Stimulated activated CD8-positive, alpha-beta memory T cell treated with anti-CD3 and anti-CD28 coated beads, Interleukin-15, amount 100 ng/mL, for 48 hours (primary cell): ENCODE measurements at places on chromosomes 5 and 9.

DNA sequence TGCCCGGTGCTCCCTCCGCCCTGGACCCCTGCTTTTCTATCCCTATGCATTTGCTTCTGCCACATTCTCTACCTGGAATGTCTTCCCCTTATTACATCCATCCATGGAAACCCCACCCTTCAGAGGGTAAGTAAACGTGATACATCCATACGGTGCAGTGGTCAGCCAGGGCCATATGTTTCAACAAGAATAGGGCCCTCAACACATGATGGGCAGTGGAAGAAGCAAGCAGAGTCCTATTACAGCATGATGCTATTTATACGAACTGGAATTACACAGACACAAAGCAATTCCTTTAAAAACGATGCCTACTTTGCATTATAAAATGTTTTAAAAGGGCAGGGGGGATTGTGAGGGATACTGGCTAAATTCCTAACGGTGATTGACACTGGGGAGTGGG, 38.2 kb upstream of the PTGS1 start:
- DNase-seq: no peak

DNA sequence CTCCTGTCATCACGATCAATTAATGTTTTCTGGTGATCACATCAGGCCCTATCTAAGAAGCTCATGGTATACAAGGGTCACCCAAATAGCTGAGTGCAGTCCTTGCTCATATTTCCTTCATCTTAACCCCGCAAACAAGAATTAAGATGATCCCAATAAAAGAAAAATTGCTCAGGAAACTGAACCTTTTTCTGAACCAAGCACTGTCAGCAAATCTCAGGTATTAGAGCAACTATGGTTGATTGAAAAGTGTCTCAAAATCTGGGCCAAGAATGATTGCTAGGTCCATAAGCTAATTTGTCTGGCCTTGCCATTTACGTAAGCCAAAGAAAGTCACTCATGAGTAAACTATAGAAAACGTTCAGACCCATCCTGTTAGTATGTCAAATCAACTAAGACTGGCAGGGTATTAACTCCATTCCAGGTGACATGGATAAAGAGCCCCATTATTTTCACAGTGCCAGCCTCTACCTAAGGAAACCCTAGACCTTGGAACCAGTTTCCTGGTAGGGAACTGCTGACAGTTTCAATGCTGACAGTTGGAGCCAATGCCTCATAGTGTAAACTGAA, 209.3 kb downstream of the DEPDC1B start:
- DNase-seq: no peak

DNA sequence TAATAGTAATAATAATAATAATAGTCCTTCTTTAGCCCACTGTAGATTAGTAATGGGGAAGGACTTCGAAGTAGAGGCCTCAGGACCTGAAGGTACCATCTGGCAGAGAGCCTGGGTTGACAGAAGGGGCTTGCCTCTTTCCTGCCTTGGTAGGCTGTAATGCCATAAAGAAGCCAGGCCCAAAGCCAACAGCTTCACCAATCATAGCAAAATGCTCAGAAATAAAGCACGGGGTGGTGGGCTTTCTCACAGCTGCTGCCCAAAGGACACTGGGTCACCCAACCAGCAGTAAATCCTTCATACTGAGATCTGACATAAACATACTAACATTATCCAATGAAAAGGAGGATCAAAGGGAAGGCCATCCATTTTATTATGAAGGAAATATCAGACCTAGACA, 70.7 kb downstream of the SUSD1 start:
- no peak for DNase-seq

- no peak for DNase-seq
Measured at GRCh38 chr5:110087829-110088228, 398.1 kb downstream of the MAN2A1 start.

GRCh38 chr5:178392386-178392785, 159.8 kb upstream of the PHYKPL start:
- no peak for DNase-seq

DNA sequence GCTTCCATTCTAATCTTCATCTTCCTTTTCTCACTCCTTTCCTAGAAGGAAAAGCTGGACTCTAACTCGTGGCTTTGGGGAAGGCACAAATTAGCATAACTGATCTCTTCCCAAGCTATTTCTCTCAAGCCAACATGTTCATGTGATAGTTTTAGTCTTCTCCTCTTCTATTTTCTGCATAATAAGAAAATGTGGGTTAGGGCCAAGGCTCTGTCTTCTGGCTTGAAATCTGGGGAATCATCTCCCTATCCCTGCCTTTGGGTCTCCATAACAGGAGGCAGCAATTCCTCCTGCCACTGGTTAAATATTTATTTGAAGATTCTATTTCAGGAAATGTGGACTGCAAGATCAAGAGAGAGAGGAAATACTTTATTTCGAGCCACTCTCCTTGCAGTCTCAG, 1669.6 kb downstream of the MAT2B start:
- no peak for DNase-seq
